ENCODE measurements at places on chromosomes 12 and 14.

- DNase-seq: no peak
These were observed 88.2 kb downstream of the DUSP16 start for GRCh38 chr12:12474471-12474928.

GRCh38 chr12:112340230-112340629 lies 42.0 kb downstream of the HECTD4 start:
- no peak for DNase-seq

- DNase-seq: no peak
These were observed 74.3 kb downstream of the PPM1A start for GRCh38 chr14:60323199-60323896.

DNA sequence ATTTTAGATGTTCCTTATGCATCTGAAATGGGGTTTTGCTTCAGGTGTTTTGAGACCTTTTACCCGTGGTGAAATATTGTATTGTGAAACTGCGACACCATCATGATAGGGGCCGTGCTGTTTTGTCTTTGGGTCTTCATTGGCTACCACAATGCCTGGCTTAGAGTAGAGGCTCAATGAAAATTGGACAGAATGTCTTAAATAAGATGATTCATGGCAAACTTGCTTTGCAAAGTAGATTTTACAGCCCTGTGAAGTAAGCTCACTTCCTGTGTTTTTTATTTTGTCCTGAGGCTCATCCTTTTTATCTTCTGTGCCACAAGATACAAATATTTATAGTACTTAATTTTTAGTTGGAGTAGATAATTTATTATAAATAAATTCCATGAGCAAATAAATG lies 111.3 kb upstream of the FRMD6 start:
- DNase-seq: no peak

- peak; percentile 89 for DNase-seq
These were observed 4.1 kb upstream of the CCND2 start for GRCh38 chr12:4269279-4269991.

- no peak for DNase-seq
These were observed 88.5 kb downstream of the PAPLN start for GRCh38 chr14:73325630-73326299.

DNA sequence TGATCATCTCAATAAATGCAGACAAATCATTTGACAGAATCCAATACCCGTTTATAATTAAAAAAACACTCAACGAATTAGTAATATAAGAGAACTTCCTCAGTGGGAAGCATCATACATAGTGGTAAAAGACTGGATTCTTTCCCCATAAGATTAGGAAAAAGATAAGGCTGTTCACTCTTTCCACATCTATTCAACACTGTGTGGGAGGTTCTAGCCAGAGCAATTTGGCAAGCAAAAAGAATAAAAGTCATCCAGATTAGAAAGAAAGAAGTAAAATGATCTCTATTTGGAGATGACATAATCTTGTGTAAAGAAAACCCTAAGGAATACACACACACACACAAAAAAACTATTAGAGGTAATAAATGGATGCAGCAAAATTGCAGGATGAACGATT lies 38.4 kb downstream of the YEATS4 start:
- DNase-seq: no peak

DNA sequence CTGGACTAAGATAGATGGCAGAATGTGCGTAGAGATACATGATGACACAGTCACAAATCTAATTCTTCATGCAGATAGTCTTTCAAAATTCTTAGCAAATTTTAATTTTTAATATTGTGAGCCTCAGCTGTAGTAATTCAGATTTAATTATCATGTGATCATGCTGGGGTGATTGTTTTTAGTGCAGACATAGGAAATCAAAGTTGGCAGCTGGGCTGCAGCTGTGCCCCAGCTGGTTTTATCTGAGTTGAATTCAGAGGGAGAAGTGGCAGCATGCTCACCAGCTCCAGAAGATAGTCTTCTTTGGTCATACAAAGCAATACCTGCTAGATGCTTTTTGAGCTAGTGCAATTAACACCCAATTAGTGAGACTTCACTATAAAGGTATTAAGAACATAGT lies 292.9 kb downstream of the RAD51B start:
- DNase-seq: no peak
